Thyroid gland (tissue), 4 donors: ENCODE measurements at places on chromosomes 1 and 21. TPM values are rescaled to one million over a fixed set of nuclear protein-coding genes. Genes with fewer than 3 reads are reported as not detected.

Gene RNU1-1
- under 0.01 TPM for total RNA-seq

Gene OR6N1
- not detected for total RNA-seq

Gene TAS1R3
- 0.11 TPM for total RNA-seq

- no peak for DNase-seq
Measured at GRCh38 chr1:177820213-177820612, 149.6 kb downstream of the SEC16B start.

DNA sequence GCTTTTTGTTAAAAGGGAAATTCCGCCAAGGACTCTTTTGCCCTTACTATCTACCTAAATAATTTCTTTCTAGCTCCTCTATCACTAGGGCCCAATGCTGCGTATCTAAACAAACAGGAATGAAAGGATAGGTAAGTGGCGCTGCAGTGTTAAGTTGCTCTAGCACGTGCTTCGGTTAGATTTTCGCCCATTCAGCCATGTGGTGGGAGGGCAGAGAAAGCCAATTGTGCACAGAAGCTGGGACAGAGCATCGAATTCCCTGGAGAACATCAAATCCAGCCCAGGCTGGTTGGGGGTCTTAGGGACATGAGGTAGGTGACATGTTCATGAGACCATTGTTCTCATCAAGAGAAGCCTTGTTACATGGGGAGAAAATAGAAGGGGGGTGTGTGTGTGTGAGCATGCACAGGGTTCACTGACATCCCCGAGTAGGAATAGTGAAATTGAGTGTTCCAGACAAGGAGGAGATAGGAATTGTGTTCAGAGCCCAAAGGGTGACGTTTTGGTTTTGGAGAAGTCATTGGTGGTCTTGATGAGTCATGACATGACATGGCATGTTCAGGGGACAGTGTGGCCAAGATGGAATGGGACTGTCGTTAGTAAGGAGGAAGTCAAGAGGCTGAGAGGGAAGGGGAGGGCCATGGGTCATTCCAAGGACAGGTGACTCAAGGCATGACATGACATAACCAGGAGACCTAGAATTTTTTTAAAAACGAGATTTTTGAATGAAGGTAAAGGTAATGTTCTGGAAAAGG is 107.1 kb downstream of the TLR5 start:
- no peak for DNase-seq

- peak; percentile 28 for DNase-seq
Measured at GRCh38 chr1:178931858-178932551, 61.1 kb upstream of the ANGPTL1 start.

DNA sequence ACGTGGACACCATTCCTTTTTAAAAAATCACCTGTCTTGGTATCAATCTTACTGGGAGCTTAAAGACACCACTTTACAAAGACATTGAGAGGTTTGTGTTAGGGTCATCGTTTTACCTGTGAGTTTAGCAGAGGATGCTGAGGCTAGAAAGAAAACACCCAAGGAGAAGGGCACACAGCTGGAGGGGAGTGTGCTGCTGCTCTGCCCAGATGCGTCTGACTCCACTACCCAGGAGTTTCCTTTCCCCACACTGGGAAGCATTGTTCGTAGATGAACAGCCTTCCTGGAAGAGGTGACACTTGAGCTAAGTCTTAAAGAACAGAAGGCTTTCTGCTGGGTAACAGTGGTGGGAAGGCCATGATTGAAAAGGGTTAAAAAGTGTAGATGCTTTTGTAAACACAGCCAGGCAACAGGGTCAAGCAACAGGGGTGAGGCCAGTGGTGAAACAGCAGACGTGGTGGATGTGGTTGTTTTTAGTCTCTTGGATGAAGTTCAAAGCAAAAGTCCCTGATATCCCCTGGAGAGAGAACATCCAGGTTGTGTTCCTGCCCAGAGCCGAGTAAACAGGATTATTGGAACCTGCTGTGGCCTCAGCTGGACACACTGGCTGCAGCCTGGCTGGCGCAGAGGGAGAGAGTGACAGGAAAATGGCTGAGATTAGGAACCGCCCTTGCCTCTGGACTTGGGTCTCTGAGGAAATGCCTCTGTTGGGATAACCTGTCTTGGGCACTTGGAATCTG is 198.6 kb upstream of the JUN start:
- no peak for DNase-seq

GRCh38 chr1:22619798-22620197 is 16.6 kb upstream of the C1QA start:
- DNase-seq = no peak

DNA sequence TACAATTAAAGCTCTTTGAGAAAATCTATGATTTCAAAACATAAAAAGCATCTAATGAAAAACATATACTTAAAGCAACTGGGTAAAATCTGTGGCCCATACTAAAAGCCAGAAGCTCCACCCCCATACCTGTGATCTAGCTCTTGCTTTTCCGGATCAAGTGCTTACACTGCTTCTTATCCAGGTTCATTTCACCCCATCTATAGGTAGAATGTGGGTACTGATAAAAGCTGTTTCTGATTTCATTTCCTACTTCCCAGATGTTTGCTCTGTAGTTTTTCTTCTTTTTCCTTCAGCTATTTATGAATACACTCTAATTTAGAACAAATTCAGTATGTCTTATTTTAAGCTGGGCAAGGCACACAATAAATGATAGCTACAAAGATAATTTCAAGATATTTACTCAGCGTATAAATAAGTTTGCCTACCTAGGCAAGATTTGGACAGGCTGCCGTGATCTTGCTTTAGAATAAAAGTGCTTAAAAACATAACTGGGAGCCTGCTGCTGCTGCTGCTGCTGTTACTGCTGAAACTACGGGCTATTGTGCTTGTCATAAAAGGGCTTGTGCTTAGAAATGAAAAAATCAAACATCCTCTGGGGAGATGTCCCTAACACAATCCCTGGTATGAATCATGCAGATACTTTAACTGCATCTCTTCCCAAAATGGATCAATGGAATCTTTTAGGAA is 2.1 kb downstream of the SIPA1L2 start:
- peak; percentile 27 for DNase-seq

DNA sequence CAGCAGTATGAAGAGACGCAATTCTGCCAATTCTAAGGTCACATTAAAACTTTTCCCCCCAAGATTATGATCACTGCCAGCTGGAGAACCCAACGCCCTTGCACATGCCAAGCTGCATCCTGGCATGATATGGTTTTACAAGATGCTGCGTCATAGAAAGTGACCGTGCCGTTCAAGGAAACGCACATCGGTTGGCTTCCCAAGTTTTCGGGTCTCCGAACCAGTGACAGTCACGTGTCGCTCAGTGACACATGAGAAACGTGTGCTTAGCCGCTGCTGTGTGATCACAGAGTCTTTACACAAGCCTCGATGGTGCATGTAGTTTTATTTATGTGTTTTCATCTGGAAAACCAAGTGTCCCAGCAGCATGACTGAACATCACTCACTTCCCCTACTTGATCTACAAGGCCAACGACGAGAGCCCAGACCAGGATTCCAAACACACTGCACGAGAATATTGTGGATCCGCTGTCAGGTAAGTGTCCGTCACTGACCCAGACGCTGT is 7.4 kb downstream of the SMIM1 start:
- DNase-seq = no peak

- no peak for DNase-seq
Measured at GRCh38 chr1:196516373-196516772, 91.9 kb downstream of the KCNT2 start.

DNA sequence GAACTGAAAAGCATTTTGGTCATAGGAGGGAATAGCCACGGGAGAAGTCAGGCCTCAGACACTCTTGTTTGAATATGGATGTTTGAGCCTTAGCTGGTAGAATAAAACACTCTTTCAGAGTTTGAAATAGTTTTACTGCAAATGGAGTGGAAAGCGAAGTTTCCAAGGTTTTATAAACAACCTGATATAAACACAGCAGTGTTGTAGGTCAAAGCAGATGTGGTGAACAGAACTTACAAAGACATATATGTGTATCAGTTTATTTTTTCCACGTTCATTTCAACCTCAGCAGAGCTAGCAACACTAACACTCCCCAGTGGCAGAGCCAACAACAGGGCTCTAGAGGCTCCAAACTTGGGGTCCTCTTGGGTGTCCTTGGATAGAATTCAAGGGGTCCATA is 89.9 kb downstream of the WLS start:
- no peak for DNase-seq

DNA sequence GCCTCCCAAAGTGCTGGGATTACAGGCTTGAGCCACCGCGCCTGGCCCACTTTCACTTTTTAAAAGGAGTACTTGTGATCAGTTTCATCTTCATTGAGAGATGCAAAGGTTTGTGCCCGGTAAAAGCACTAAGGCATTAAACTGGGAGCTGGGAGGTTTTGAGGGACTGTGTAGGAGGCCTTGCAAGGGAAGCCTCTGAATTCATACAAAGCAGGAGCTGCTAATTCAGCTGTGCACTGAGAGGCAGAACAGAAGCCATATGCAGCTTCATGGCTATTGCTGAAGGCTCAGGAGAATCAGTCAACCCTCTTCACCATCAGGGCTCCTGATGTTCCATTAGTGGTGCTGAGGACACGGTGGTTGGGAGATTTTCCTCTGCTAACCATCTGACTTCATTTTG is 77.7 kb downstream of the GPR88 start:
- DNase-seq = no peak

DNA sequence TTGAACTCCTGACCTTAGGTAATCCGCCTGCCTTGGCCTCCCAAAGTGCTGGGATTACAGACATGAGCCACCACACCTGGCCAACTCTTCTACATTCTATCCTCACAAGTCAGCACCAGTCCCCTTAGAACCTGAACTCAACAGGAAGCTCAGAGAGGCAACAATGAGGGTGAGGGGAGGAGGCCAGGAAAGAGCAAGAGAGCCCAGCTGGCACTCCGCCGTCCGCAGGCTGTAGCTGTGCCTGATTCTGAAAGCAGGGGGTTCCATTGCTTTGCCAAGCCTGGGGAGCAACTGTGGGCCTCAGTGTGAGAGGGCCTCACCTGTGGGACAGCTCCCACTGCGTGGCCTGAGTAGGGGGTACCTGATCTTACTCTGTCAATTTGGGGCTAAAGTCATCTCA is 18.7 kb downstream of the STK40 start:
- DNase-seq = no peak

DNA sequence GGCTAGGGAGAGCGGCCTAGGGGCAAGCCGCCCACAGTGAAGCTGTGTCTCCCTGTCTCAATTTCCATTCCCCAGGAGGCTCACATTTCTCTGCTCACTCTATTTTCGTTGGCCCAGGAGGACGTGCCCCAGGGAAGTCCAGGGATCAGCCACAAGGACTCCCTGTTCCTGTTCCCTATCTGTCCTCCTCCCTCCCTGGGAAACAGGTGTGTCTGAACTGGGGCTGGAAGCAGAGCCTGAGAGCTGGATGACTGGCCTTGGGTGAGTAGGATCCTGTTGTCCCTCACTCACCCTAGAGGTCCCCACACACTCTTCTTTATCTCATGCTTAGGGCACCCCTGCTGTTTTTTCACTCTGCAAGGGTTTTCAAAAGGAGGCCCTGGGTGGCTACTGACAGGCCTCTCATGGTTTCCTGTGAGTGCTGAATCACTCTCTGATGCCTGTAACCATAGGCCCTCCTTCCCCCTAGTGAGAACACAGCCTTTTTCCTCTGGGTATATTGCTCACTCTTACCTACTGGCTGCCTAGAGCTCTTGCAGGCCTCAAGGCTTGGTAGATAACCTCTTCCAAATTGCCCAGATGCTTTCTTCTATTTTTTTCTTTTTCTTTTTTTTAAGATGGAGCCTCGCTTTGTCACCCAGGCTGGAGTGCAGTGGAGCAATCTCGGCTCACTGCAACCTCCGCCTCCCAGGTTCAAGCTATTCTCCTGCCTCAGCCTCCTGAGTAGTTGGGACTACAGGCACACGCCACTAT is 3.3 kb upstream of the UTP11 start:
- no peak for DNase-seq

DNA sequence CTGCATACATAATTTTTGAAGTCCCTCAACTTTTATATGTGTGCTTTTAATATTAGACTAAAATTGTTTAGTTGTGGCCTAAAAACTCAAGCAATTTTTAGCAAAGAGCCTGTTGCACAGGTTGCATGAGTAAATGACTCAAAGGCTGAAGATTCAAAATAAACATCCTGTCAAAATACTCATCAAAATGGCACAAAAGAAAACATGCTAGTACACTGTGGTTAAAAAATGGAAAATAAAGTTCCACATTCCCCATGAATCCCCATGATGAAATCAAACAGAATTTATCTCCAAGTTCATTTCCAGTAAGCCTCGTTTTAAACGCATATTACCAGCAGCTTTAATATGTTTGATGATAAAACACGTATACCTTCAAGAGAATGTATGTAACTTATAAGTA is 230.1 kb upstream of the MAP1LC3C start:
- DNase-seq = no peak

DNA sequence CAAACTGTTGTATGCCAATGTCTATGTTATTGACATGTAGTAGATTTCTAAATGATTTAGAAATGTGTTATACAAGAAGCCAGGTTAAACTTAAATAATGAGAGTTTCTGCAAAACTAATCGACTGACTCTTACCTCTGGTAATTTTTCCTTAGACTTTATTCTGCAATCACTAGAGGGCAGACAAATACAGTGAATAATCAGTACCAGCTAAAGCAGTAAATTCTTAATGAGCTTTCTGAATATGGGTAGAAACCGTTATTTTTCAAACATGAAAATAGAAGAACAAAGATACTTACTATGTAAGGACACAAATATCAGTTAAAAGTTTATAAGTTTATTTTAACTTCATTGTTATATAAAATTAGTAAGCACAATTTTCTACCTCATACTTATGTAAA is 97.9 kb upstream of the RGS1 start:
- DNase-seq = no peak

- peak; percentile 55 for DNase-seq
Measured at GRCh38 chr1:110746644-110747259, 72.0 kb upstream of the KCNA3 start.

GRCh38 chr21:43956019-43956669 is 56.0 kb upstream of the TRAPPC10 start:
- no peak for DNase-seq

DNA sequence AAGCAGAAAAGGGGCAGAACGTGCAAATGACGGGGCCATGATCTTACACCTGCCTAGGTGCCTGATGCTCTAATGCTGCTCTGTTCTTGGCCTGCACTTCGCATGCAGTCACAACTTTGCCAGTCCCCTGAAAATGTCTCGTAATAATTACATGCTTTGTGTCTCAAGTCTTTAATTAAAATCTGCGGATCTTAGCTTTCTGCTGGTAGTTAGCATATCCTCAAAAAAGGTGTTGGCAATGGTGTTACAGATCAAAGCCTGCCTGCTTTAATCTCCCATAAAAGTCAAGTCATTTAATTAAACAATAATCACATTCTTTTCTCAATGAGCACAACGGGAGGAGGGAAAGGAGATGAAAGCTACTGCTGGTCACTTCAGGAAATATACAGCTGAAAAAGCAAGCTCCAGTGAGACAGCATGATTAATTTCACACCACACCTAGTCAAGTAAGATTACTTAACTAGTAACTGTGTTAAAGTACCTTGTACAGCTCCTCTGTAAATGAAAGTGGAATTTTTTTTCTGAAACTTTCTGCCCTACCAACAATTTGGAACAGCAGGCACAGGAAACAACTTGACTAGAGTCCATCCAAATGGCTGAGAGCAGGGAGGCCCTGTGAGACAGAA is 45.8 kb downstream of the STX6 start:
- DNase-seq = no peak

DNA sequence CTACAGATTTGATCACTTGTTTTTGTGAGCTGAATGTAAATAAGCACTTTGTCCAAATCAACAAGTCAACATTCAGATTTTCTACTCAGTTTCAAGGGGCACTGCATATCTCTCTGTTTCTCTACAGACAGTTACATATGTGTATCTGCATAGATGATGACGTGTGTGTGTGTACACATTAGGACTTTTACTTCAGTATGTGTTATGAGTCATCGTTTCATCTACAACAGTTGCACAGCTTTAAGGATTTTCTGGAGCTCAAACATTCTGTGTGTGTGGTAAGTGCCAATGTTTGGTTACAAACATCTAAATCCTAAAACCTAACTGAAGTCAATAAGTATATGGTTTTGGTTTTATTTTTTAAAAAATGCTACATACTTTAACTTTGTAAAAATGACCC is 494.5 kb upstream of the PBX1 start:
- no peak for DNase-seq
